Suprapubic skin (tissue), 4 donors: ENCODE measurements at places on chromosomes 4 and X. TPM values are rescaled to one million over a fixed set of nuclear protein-coding genes. Genes with fewer than 3 reads are reported as not detected.

DNA sequence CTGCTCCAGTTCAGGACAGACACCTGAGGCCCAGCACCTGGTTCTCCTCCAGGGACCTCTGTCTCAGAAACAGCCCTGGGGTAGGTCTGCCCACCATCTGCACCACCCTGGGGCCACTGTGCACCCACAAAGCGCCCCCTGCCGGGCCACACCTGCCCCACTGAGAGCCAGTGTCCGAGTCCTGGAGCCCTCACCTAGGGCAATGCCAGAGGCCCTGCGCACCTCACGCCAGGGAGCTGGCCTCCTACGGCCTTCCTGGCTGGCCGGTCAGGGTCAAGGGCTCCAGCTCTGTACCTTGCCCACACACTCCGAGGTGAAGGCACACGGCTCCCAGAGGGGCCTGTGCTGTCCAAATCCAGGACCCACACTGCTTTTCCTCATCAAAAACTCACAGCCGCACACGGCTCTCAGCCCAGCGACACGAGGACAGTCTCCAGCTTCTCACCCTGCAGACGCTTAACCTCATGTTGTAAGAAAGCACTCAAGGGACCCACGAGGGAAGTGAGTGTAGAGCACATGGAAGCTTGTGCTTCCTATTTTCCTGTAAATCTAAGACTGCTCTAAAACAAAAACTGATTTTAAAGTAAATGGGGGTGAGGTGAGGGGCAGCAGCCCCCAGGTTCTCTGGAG, 5.4 kb downstream of the CTBP1 start:
- no peaks in the 10 kb centered on the region for H3K27me3 ChIP-seq
- peak; percentile 59 for DNase-seq
- peaks cover 62% of the 10 kb centered on the region for H3K4me1 ChIP-seq
- H3K4me3 ChIP-seq: no peak overlapping the region
- H3K27ac ChIP-seq: no peak overlapping the region

GRCh38 chrX:142214081-142214480, 9.0 kb upstream of the MAGEC2 start:
- no peak for DNase-seq
- no peak overlapping the region for H3K27ac ChIP-seq
- no peaks in the 10 kb centered on the region for H3K27me3 ChIP-seq
- H3K4me3 ChIP-seq: no peak overlapping the region
- no peaks in the 10 kb centered on the region for H3K4me1 ChIP-seq

DNA sequence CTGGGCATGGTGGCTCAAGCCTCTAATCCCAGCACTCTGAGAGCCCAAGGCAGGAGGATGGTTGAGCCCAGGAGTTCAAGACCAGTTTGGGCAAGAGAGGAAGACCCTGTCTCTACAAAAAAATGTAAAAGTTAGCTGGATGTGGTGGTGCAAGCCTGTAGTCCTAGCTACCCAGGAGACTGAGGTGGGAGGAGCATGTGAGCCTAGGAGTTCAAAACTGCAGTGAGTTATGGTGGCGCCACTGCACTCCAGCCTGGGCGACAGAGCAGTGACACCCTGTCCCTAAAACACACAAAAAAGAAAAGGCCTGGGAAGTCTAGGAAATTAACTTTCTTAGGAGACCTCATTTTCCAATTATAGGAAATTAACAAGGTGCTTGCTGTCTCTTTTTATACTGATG, 76.8 kb downstream of the JAKMIP1 start:
- no peaks in the 10 kb centered on the region for H3K36me3 ChIP-seq
- no peak overlapping the region for H3K4me3 ChIP-seq
- H3K27ac ChIP-seq: no peak overlapping the region
- DNase-seq: peak; percentile 24
- no peaks in the 10 kb centered on the region for H3K4me1 ChIP-seq

DNA sequence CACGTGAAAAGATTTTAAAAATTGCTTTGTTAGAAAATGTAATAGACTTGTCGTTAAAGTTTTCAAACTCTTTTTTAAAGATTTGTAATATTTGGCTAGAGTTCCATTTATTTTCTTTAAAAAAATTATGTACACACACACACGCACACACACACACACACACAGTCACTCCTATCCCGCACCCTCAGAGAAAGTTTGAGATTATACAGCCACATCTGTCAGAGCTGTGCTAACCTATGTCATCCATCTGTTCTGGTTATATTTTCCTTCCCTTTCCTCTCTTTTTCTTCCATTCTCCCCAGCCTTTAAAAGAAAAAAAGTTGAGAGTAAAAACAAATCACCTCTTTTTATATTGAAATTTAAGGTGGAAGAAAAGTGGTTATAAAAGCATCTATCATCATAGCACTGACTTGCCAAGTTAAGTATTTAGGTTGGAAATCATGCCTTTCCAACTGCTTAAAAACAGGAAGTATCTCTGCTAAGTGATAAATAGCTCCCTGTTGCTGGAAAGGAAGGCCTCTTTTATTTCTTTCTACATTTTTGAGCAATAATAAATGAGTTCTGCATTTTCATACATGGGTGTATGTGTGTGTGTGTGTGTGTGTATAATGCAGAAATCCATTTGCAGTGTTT, 163.3 kb upstream of the SPRY1 start:
- H3K36me3 ChIP-seq: no peaks in the 10 kb centered on the region
- no peaks in the 10 kb centered on the region for H3K4me1 ChIP-seq
- H3K27me3 ChIP-seq: no peaks in the 10 kb centered on the region
- H3K4me3 ChIP-seq: no peak overlapping the region
- DNase-seq: no peak
- no peak overlapping the region for H3K27ac ChIP-seq

- DNase-seq: no peak
- no peaks in the 10 kb centered on the region for H3K4me1 ChIP-seq
- H3K4me3 ChIP-seq: no peak overlapping the region
- H3K36me3 ChIP-seq: no peaks in the 10 kb centered on the region
Measured at GRCh38 chr4:94911106-94911505, 153.4 kb downstream of the BMPR1B start.

The UGT2B15 gene
- 0.32 TPM for total RNA-seq

The CXCL9 gene
- 0.19 TPM for total RNA-seq

The ZFP42 gene
- total RNA-seq: not detected

The PPEF1 gene
- not detected for total RNA-seq
